ENCODE measurements at places on chromosomes 4 and X.
A peak's percentile ranks its signal among the peaks of the same experiment; 100 is the strongest.

DNA sequence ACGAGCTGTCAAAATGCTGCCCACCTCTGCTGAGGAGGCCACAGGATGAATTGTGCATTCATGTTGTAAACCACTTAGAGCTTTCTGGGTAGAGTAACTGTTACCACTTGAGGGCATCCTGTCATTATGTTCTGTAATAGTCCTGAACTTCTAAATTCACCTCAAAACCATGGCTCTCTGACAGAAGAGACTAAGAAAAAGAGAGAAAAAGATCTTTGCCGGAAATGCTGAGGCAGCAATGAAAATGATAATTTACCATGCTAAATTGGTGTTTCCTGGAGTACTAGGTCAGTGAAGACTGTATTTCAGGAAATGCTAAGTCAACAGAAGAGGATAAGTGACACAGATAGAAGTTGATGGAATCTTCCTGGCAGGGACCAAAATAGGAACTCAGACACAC, 942.3 kb upstream of the SLIT2 start:
- H3K4me3 ChIP-seq = no peak overlapping the region
- no peak overlapping the region for H3K27ac ChIP-seq
- peak; percentile 79 for DNase-seq
- peaks cover 4% of the 10 kb centered on the region for H3K4me1 ChIP-seq

- H3K36me3 ChIP-seq = no peaks in the 10 kb centered on the region
- no peaks in the 10 kb centered on the region for H3K4me1 ChIP-seq
- DNase-seq = no peak
- H3K4me3 ChIP-seq = no peak overlapping the region
These were observed 334.2 kb downstream of the FSTL5 start for GRCh38 chr4:161829591-161829990.

- DNase-seq = peak; percentile 78
- H3K27ac ChIP-seq = peak overlapping the region; percentile 68
- H3K4me3 ChIP-seq = no peak overlapping the region
- peaks cover 74% of the 10 kb centered on the region for H3K4me1 ChIP-seq
- H3K27me3 ChIP-seq = no peaks in the 10 kb centered on the region
These were observed 12.7 kb downstream of the GUCY1A1 start for GRCh38 chr4:155679343-155679742.

DNA sequence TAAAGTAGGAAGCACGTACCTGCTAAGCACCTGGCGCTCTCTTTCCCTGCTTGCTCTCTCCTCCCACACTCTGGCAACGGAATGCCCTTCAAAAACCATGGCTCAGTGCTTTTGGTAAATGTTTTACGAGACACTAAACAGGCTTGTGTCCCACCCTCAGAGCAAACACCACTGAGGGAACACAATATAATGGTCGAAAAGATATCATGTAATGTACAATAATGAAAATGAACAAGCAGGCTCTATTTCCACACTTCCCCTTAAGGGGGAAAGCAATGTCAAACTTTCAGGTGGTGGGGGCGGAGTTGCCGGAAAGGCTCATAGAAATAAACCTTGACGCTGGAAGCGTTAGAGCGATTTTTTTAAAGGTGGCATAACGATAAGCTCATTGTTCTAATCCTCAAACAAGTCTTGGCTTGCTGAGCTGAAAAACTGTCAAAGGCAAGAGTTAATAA, 115.1 kb downstream of the RBM47 start:
- DNase-seq = no peak
- H3K27me3 ChIP-seq = no peaks in the 10 kb centered on the region
- H3K4me1 ChIP-seq = no peaks in the 10 kb centered on the region
- no peaks in the 10 kb centered on the region for H3K36me3 ChIP-seq

GRCh38 chrX:4185086-4185485, 471.6 kb upstream of the PRKX start:
- no peak overlapping the region for H3K4me3 ChIP-seq
- no peak for DNase-seq
- no peak overlapping the region for H3K27ac ChIP-seq

- peaks cover 3% of the 10 kb centered on the region for H3K36me3 ChIP-seq
- DNase-seq = peak; percentile 86
- peak within 1 kb of the TSS; percentile 86 for H3K27ac ChIP-seq
These were observed at the start of gene PGRMC1 for GRCh38 chrX:119235872-119236622. TSS of gene PGRMC1 (plus strand) at chrX:119236285. CDS start at chrX:119236364, 79 bp downstream.

DNA sequence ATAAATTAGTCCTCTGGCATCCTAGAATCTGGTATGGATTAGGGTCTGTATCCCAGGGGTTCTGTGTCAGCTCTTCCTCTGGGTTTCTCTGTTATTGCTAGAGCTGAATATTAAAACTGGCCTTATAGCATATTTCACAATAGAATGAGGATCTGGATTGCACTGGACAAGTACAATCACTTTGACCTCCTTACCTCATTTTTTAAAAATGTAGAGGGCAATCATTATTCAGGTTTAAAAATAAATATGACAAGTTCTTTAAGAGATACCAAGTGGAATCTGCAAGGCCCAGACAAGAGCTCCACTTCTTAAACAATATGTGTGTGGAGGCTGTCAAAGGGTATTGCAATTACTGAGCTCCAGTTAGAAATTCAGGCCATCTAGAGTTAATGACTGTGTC, 1.4 kb downstream of the PALLD start:
- H3K27me3 ChIP-seq = no peaks in the 10 kb centered on the region
- H3K36me3 ChIP-seq = no peaks in the 10 kb centered on the region
- peaks cover 18% of the 10 kb centered on the region for H3K4me1 ChIP-seq
- peak overlapping the region; percentile 67 for H3K4me3 ChIP-seq

DNA sequence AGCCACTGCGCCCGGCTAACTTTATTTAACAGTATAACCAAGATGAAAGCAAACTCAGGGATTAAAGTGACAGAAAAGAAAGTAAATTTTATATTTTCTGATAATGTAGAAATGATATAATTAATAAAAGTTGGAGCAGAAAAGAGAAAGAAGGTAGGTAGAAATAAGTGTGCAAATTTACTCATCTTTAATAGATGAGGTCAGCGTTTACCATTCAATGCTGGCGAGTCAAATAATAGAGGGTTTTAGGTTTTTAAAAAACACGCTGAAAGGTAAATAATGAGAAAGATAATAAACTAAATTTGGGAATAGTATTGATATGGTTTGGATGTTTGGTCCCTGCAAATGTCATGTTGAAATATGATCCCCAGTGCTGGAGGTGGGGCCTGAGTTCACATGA, 13.6 kb downstream of the CDKN2AIP start:
- no peak for DNase-seq
- no peaks in the 10 kb centered on the region for H3K27me3 ChIP-seq
- no peaks in the 10 kb centered on the region for H3K4me1 ChIP-seq
- H3K27ac ChIP-seq = no peak overlapping the region

DNA sequence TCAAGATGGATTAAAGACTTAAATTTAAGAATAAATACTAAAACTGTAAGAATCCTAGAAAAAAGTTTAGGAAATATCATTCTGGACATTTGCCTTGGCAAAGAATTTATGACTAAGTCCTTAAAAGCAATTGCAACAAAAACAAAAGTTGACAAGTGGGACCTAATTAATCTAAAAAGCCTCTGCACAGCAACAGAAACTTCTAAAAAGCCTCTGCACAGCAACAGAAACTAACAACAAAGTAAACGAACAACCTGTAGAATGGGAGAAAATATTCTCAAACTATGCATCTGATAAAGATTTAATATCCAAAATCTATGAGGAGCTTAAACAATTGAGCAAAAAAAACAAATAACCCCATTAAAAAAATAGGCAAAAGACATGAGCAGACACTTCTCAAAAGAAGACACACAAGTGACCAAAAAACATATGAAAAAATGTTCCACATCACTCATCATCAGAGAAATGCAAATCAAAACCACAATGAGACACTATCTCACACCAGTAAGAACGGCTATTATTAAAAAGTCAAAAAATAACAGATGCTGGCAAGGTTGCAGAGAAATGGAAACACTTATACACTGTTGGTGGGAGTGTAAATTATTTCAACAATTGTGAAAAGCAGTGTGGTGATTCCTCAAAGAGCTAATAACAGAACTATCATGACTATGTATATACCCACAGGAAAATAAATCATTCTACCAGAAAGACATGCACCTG, 5.5 kb upstream of the OPRPN start:
- no peaks in the 10 kb centered on the region for H3K36me3 ChIP-seq
- no peak for DNase-seq
- H3K27me3 ChIP-seq = no peaks in the 10 kb centered on the region
- H3K27ac ChIP-seq = no peak overlapping the region
- H3K4me1 ChIP-seq = no peaks in the 10 kb centered on the region

- H3K27ac ChIP-seq = no peak overlapping the region
- H3K27me3 ChIP-seq = no peaks in the 10 kb centered on the region
- no peak for DNase-seq
- H3K36me3 ChIP-seq = no peaks in the 10 kb centered on the region
- no peaks in the 10 kb centered on the region for H3K4me1 ChIP-seq
These were observed 29.4 kb downstream of the TRPC5 start for GRCh38 chrX:112053169-112053568.

DNA sequence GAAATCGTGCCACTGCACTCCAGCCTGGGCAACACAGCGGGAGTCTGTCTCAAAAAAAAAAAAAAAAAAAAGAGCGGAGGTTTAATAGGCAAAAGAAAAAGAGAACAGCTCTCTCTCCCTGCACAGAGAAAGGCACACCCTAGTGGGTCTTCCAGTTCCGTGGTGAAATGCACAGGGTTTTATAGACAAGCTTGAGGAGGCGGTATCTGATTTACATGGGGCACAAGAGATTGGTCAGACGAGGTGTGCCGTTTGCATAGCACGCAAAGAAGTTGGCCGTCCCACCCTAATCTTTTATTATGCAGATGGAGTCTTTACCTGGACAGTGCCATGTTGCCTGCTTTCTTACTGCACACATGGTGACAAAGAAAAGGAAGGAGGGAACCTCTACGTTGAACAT, 33.5 kb upstream of the REST start:
- no peak overlapping the region for H3K4me3 ChIP-seq
- no peaks in the 10 kb centered on the region for H3K36me3 ChIP-seq
- no peak for DNase-seq
- no peak overlapping the region for H3K27ac ChIP-seq

DNA sequence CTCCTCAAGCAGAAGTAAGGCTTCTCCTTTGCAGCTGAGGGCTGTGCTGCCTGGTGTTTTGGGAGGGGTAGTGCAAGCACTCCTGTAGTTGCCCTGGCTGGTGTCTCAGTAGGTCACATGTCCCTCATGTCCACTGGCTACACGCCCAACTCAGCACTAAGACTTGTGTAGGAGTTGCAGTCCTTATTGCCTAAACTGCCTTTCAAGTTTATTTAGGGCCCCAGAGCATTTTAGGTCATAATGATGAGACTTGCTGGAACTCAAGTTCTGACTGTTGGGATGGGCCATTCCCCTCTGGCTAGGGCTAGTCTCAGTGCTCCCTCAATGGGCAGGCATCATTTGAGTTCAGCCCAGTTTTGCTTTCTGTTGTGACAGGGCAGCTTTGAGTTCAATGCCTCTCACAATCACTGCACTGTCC, 44.1 kb downstream of the PPM1K start:
- H3K36me3 ChIP-seq = no peaks in the 10 kb centered on the region
- no peaks in the 10 kb centered on the region for H3K4me1 ChIP-seq
- H3K4me3 ChIP-seq = no peak overlapping the region
- no peaks in the 10 kb centered on the region for H3K27me3 ChIP-seq
- no peak for DNase-seq

DNA sequence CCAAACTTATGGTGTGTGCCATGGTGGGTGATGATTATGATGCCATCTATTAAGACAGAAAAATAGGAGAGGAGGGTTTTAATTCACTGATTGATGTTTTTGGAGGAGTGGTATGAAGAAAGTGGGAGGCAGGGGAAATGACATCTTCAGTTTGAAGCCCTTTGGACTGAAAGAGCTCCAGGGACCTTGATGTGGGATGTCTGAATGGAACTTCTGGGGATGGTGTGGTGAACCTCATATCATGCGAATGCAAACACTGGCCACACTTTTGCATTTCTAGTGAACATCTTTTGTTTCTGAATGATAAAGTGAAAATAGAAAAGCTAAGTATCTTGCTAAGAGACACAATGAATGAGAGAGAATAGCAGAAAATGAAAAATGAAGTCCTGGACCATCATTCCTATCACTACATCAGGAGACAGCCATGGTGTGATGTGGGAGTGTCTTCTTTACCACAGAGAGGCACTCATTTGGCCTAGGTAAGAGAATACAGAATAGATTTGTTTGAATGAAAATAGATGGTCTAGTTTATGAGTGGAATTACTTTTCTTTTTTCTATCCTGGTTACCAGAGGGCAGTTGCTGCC, 123.5 kb downstream of the ZNF827 start:
- H3K4me1 ChIP-seq = no peaks in the 10 kb centered on the region
- H3K27ac ChIP-seq = no peak overlapping the region
- DNase-seq = no peak
- no peak overlapping the region for H3K4me3 ChIP-seq
- peaks cover 51% of the 10 kb centered on the region for H3K36me3 ChIP-seq
- H3K27me3 ChIP-seq = no peaks in the 10 kb centered on the region

DNA sequence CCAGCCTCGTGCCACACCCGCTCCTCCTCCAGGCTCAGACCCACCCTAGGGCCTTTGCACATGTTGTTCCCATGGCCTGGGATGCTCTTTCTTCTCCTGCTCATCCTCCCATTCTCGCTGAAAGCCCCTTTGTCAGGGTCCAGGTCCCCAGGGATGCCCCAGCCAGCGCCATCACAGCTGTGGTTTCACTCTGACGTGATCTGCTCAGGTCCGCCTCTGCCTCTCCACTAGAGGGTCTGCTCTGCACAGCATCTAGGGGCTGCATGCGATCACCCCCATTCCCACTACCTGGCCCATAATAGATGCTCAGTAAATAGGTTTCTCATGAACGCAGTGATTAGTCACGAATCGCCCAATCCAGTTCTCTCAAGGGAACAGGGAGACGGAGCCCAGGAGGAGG, 222.5 kb downstream of the AFAP1 start:
- H3K36me3 ChIP-seq = no peaks in the 10 kb centered on the region
- H3K27ac ChIP-seq = no peak overlapping the region
- H3K27me3 ChIP-seq = peaks cover 9% of the 10 kb centered on the region
- no peak for DNase-seq

DNA sequence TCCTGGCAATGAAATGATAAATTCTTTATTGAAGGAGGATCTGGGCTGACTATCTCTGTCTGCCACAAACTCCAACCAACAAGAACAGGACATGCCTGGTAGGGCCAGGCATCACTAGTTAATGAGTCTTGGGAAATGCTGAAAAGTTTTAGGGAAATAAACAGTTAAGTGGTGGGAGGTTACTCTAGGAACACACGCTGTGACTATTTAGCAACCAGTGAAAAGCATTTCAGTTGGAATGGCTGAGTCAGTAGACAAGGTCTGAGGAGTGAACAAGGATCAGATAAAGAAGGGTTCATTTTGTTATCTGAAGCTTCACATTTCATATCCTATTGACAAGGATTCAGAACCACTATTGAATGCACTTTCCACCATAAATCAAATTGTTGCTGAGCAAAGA, 394.9 kb upstream of the BOD1L1 start:
- H3K4me1 ChIP-seq = peaks cover 4% of the 10 kb centered on the region
- no peaks in the 10 kb centered on the region for H3K27me3 ChIP-seq
- H3K36me3 ChIP-seq = no peaks in the 10 kb centered on the region
- peak; percentile 25 for DNase-seq

DNA sequence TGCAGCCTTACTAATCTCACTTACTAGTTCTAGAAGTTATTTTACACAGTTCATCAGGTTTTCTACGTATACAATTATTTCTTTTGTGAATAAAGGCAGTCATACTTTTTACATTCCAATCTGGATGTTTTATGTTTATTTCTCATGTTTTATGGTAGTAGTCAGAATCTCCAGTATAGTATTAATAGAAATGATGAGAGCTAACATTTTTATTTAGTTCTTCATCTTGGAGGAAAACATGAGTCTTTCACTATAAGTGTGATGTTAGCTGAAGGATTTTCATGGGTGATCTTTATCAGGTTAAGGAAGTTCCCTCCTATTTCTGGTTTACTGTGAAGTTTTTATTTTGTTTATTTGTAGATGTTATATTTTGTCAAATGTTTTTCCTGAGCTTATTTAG, 256.1 kb upstream of the GIMD1 start:
- no peaks in the 10 kb centered on the region for H3K27me3 ChIP-seq
- peaks cover 4% of the 10 kb centered on the region for H3K4me1 ChIP-seq
- H3K36me3 ChIP-seq = no peaks in the 10 kb centered on the region
- H3K4me3 ChIP-seq = no peak overlapping the region
- no peak overlapping the region for H3K27ac ChIP-seq

Data from cardiac muscle cell (in vitro differentiated cells and primary cell).